Omental fat pad (tissue), 4 donors: ENCODE measurements at places on chromosomes 16 and 17.

GRCh38 chr17:49928126-49928800 lies 40.7 kb upstream of the DLX4 start:
- DNase-seq, result no peak

DNA sequence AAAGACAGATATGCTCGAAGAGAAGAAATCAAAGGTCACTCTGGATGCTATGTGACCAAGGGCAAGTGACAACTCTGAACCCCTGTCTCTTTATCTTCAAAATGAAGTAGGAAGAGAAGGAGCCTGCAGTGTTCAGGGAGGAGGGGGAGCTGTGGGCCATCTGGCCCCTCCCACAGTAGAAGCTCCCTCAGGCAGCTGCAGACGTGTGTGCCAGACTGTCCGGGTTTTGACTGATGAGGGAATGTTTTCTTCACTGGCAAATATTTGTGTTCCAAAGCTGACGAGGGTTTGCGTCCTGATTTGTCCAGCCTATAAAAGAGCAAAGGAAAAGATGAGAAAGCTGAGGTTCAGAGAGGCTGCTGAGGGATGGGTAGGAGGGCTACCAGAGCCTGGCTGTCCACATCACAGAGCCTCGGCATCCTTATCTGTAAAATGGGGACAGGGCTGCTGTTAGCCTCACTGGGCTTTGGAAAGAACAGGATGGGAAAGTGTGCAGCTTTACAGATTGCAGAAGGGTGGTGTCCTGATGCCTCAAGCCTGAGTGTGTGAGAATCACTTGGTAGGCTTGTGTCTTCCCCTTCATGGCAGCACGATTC lies 1.8 kb upstream of the GINS2 start:
- DNase-seq, result no peak

- DNase-seq, result no peak
Observed at GRCh38 chr16:20765732-20766131, 1.9 kb downstream of the ACSM3 start.

DNA sequence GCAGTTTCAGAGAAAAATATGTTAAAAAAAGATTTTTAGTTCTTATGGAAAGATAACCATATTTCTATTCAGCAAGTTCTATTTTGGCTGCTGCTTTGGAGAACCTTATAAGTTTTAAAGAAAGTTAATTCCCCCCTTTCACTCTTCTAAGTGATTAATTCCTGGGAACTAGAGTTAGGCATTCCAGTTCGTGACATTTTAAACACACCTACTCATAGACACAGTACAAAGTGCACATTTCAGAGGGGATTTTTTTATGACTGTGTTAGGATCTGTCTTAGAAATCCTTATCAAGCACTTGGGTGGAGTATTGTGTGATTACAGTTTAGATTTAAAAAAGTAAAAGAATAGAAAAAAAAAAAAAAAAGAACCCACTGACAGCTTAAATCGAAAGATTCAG lies 3.5 kb upstream of the CDH11 start:
- DNase-seq, result no peak

- DNase-seq, result no peak
Observed at GRCh38 chr17:19017401-19017800, 12.8 kb upstream of the FAM83G start.

GRCh38 chr17:72510351-72511016 lies 389.7 kb downstream of the SOX9 start:
- DNase-seq, result no peak

- no peak for DNase-seq
Observed at GRCh38 chr17:6035801-6036394, 34.3 kb upstream of the WSCD1 start.

GRCh38 chr17:74445158-74445557 lies 13.3 kb downstream of the GPRC5C start:
- no peak for DNase-seq

GRCh38 chr17:8163978-8164814 lies 1.4 kb upstream of the VAMP2 start:
- DNase-seq, result no peak

GRCh38 chr16:30040221-30040620 lies 9.2 kb upstream of the TLCD3B start:
- no peak for DNase-seq

DNA sequence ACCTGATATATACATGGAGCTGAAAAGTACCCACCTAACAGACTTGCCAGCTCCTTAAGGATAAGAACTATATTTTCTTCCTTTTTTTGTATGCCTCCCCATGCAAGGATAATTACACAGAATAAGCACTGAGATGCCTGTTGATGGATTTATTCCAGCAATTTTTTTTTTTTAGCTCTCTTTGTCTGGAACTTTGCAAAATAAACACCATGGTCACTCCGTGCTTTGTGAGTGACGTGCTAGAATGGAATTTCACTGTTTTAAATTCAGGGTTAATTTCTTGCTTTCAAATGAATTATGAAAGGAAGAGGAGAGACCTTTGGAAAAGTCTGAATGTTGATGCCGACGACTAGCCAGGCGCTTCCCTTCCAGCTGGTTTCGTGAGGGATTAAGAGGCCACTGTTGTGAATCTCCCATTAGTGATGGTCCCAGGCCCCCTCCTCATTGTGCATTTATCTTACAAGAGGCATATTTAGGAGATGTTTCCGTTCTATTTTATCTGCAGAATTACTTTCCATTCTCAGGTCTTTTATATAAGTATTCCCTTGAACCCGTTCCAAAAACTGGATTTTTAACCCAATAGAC lies 529.1 kb downstream of the WWOX start:
- no peak for DNase-seq

GRCh38 chr16:64983963-64984362 lies 137.9 kb downstream of the CDH11 start:
- no peak for DNase-seq

DNA sequence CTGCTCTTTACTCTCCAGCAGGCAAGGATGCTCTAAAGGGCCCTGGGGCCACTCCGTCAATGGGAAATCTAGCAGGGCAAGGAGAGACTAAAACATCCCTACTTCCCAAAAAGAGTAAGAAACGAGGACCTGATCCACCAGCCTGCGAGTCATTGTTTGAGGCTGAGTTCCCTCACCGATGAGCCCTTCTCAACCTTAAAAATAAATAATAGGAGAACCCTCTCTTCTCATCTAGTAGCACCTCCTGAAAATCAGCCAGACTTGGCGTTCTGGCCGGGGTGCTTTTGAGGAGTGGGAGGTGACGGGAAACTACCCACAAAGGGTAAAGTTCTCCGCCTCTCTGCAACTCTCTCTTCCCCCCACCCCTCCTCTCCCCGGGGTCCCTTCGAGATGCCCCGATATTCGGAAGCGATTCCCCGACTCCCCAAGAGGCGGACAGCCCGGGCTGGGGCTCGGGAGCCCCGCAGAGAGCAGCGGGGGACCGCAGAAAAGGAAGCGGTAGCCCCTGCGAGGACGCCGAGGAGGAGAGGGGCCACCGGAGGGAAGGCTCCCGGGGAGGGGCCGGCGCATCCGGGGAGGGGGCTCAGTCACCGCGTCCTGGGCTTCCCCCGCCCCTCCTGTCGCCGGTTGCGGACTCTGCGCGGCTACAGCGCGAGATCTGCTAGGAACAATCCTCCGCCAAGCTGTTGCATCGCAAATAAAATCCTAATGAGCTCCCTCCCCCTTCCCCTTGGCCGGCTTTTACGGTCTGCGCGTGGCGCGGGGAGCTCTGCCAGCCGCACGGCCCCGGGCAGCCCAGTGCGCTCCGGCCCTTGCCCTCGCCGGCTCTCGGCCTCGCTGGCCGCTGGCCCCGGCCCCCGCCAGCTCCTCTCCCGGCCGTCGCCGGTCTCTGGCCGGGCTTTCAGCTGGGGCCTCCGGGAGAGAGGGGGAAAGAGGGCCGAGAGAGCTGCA lies 1.3 kb downstream of the HOXB9 start:
- no peak for DNase-seq

DNA sequence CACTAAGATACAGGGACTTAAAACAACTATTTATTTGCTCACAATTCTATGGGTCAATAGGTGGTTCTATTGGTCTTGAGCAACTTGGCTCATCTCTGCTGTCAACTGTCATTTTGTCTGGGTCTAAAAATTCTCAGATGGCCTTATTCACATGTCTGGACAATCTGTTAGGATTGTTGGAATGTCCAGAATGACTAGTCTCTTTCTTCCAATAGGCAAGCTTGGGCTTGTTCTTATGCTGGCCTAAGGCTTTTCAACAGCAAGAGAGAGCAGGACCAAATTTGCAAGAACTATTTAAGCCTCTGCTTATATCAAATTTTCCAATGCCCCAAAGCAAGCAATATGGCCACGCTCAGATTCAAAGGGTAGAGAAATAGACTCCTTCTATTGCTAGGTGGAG lies 240.9 kb downstream of the KIF2B start:
- DNase-seq, result no peak

DNA sequence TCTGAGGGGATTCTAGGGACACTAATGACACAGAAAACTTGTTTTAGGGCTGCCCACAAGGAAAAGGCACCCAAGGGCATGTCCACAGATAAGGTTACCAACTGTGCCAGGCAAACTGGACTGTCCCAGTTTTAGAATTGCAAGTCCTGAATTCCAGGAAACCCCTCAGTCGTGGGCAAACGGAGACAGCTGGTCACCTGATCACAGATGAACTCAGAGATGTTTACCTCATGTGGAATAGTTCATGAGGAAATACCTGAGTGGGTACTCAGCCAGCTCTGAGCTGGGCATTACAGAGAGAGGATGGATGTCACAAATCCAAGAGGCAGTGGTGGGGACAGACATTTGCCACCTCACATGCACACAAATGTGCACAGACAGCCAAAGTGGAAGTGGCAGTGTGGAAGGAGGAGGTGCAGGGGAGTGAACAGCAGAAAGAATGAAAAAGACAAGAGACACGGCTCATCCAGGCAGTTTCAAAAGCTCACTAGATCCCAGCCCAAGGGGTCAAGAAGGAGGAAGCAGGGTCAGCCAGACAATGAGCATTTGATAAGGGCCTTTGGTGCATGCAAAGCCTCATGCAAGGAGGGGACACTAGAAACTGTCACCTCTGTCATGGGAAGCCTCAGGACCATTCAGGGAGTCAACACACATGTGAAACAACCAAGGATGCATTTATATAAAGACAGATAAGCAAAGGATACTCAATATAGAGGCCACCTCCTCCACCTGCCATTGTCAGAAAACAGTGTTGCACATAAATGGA lies 24.8 kb downstream of the TTLL6 start:
- DNase-seq, result no peak

DNA sequence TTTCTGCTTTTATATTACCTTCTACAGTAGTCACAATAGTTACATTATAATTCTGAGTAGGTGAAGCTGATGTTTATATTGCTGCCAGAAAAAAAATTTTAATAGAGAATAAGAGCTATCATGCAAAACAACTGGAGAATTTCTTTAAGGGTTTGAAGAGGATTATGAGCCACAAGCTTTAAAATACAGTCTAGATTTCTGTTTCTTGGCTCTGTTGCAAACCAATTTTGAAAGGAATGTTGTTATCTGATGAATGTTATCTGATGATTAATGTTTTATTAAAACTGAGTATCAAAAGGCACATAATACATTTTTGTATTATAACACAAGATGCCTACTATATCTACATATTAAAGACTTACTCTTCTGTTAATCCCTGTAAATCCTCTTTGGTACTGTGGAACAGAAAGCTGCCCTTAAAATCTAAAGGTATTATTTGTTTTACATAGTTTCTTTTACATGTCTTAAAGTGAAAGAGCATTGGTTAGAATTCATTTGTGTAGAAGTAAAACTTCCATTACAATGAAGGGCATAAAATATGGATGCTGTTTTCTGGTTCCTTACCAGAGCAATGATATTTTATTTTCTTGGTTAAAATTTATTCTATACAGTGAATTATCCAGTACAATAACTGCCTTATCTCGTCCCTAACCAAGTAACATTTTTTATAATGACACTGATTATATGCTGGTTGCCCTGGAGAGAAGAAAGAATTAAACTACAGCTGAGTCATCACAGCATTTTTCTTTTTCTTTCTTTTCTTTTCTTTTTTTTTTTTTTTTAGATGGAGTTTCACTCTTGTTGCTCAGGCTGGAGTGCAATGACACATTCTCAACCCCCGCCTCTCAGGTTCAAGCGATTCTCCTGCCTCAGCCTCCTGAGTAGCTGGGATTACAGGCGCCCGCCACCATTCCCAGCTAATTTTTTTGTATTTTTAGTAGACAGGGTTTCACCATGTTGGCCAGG lies 205.7 kb downstream of the TANC2 start:
- DNase-seq, result no peak

DNA sequence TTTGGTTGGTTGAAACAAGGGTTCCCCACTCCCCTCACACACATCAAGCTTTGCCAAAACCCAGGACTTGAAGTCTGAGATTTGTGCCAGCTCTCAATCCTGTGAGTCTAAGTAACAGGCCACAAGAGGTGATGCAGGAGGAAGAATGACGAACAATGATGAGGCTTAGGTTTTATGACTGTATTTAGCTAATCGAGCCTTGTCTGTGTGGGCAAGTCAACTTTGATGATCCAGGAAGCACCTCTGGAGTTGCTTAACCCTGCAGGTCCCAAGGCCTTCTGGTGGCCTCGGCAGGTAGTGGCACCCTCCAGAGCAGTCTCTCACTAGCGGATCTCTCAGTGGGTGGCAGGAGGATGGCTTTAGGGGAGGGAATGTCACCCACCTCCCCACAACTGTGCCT lies 28.7 kb downstream of the CDK5RAP3 start:
- DNase-seq, result no peak

GRCh38 chr17:21058098-21058893 lies 15.5 kb upstream of the USP22 start:
- DNase-seq, result no peak

GRCh38 chr16:81738783-81739496 lies 40.2 kb upstream of the PLCG2 start:
- no peak for DNase-seq

DNA sequence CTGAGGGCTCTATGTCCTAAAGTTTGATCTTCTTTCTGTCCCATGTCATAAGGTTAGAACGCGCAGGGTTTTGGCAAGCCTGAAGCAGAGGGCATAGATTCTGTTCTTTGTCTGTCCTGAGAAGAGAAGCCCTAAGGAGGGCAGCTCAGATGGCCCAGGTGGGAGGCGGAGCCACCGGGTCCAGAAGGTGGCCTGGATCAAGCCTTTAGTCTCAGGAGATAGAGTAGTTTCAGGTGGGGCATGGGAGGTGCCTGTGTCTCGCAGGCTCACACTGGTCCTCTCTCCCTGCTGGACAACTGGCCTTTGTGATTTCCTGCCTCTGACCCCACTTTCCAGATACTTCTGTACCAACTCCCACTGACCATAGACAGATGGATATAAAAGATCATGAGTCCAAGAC lies 44.2 kb upstream of the DNAJA2 start:
- DNase-seq, result no peak

DNA sequence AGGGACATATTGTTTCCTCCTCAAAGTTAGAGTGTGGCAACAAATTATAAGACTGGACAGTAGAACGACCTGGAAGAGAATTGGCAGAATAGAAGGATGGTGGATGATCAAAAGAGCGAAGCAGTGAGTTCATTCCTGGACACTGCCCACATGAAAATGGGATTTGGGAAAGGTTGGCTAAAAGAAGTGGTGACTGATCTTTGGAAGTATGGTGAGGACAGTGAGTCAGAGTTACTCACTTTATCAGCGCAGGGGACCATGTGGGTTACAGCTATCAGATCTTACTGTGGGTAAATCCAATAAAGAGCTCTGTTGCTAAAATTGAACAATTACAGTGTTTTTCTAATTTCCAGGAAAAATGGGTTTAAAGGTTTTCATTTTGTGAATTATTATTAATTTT lies 2.7 kb upstream of the TANC2 start:
- no peak for DNase-seq
